ENCODE measurements at places on chromosomes 3 and 15.

DNA sequence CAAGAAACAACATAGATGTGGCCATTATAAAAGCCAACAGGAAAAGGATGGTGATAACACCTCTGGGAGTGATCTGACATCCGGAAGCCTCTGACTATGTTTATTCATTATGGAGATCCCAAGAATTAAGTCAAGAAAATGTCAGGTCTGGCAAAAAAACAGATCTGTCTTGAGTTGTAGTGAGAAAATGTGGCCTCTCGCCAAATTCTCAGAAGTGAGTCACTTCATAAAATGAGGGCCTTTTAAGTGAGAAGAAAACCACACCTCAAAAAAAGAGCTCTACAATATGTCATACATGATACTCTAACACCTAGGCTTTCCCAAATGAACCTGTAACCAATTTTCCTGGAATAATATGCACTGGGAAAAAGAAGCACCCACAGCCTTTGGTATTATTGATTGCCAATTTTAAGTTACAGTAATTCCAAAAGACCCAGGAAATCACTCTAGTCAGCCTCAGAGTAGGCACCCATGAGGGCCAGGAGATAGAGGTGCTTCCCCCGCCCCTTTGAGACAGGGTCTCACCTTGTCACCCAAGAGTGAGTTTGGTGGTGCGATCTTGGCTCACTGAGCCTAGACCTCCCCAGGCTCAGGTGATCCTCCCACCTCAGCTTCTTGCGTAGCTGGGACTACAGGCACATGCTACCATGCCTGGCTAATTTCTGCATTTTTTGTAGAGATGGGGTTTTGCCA is 38.0 kb downstream of the CCR3 start:
- no peak for DNase-seq

GRCh38 chr3:171044835-171045793 is 18.6 kb upstream of the SLC2A2 start:
- DNase-seq: no peak

DNA sequence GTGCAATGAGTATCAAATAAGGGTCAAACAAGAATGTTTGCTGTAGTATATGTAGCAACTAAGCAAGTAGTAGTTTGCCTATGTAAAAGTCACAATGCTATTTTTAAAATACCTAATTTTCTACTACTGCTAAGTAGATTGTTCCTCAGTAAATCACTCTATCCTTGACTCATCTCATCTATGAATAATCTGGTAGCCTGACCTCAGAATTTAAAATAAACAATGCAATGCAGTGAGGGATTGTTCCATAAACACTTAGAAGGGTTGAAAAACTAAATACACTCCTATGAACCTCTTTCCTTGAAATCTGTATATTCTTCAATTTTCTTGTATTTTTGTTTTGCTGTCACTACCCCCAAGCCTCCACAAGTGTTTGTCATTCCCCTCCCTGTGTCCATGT is 253.3 kb downstream of the TBC1D5 start:
- DNase-seq: no peak

- DNase-seq: no peak
Observed at GRCh38 chr3:161252143-161252542, 31.0 kb downstream of the NMD3 start.

DNA sequence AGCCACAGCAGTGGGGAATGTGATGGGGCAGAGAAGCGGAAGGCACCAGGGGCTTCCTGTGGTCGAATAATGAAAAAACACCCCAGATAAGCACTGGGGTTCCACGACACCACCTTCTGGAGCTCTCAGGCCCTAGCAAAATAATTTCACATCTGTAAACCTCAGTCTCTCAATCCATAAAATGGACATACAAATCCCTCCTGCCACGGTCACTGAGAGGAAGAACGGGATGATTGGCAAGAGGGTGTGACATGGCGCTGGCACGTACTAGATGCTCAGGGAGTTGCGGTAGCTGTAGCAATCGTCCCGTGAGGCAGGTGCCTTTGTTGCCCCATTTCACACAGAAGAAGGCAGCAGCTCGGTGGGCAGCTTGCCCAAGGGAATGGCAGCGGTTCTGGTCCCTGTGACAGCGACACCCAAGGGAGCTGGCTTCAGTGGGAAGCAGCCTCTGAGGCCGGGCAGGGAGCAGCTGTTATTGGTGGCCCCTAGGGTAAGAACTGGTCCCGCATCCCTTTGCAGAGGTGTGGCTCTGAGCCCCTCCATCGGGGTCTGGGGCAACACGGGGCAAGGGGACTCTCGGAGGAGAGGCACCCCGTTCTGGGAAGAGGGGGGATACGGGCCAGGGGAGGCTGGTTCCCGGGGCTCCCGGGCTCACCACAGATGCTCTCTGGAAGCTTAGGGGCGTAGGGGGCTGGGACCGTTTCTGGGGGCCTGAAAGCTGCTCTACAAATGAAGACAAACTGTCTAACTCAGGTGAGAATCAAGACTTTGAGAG is 114.0 kb upstream of the ALDH1A3 start:
- DNase-seq: no peak

GRCh38 chr15:90036343-90036742 is 35.2 kb downstream of the ZNF710 start:
- DNase-seq: no peak
